Sciatic nerve (tissue), 2 donors: ENCODE measurements at places on chromosomes 11 and 22. TPM values are rescaled to one million over a fixed set of nuclear protein-coding genes. Genes with fewer than 3 reads are reported as not detected.

CDC42BPG gene
- 0.58 TPM for total RNA-seq

CYB5R2 gene
- total RNA-seq, result 96.4 TPM

FBXO3 gene
- 39.2 TPM for total RNA-seq

FGF4 gene
- total RNA-seq, result 9.2 TPM

RASGRP2 gene
- total RNA-seq, result 39.7 TPM

ELMOD1 gene
- total RNA-seq, result 0.36 TPM

DYNC2H1 gene
- total RNA-seq, result 35.4 TPM

KDM4D gene
- 0.80 TPM for total RNA-seq

SLC22A12 gene
- not detected for total RNA-seq

STK33 gene
- total RNA-seq, result 3.1 TPM

SPTBN2 gene
- total RNA-seq, result 6.6 TPM

CDC42EP1 gene
- 83.1 TPM for total RNA-seq

PTPRCAP gene
- 4.2 TPM for total RNA-seq

TMA7B gene
- total RNA-seq, result 0.45 TPM

OMP gene
- total RNA-seq, result 2.8 TPM

OR8A1 gene
- not detected for total RNA-seq

TUBA8 gene
- 3.7 TPM for total RNA-seq

OR4X2 gene
- not detected for total RNA-seq

GAL3ST3 gene
- total RNA-seq, result not detected

MMP26 gene
- not detected for total RNA-seq

CCDC116 gene
- total RNA-seq, result 0.89 TPM

CPT1B gene
- 18.2 TPM for total RNA-seq

MS4A3 gene
- 1.4 TPM for total RNA-seq

TSGA10IP gene
- total RNA-seq, result not detected

APLNR gene
- total RNA-seq, result 12.7 TPM

OR56B4 gene
- not detected for total RNA-seq

OR51B4 gene
- total RNA-seq, result 0.40 TPM

MMP7 gene
- not detected for total RNA-seq

CLCF1 gene
- total RNA-seq, result 7.5 TPM

OR5A1 gene
- total RNA-seq, result not detected

BTBD18 gene
- not detected for total RNA-seq

CD6 gene
- total RNA-seq, result 2.5 TPM

ZFP91 gene
- total RNA-seq, result 46.5 TPM

CHRM1 gene
- total RNA-seq, result not detected

LRP5 gene
- 55.2 TPM for total RNA-seq

WNT11 gene
- total RNA-seq, result 11.6 TPM

BRSK2 gene
- total RNA-seq, result 7.4 TPM

NNMT gene
- total RNA-seq, result 322 TPM

BCO2 gene
- 15.6 TPM for total RNA-seq

DUSP8 gene
- 8.9 TPM for total RNA-seq

NPAS4 gene
- not detected for total RNA-seq
